Osteoblast (primary cell): ENCODE measurements at places on chromosomes 1 and 21.
A peak's percentile ranks its signal among the peaks of the same experiment; 100 is the strongest.

DNA sequence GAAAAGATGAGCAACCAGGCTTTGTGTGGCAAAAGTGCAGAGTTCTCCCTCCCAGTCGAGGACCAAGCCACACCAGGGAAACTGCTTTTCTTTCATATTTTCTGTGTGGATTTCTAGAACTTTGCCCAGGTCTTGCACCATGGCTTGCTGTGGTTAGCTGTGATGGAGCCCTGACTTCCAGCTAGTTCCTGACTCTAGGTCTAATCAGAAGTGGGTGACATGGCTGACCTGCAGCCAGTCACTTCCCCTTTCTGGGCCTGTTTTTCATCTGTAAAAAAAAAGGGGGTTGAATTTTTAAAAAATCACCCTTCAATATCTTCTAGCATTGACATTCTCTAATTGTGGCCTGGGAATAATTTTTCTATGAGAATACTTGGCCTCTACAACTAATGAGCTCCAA, 491.2 kb upstream of the USP24 start:
- no peak for DNase-seq

- DNase-seq, result no peak
These were observed 731 bp upstream of the ZNF683 start for GRCh38 chr1:26373281-26373680.

DNA sequence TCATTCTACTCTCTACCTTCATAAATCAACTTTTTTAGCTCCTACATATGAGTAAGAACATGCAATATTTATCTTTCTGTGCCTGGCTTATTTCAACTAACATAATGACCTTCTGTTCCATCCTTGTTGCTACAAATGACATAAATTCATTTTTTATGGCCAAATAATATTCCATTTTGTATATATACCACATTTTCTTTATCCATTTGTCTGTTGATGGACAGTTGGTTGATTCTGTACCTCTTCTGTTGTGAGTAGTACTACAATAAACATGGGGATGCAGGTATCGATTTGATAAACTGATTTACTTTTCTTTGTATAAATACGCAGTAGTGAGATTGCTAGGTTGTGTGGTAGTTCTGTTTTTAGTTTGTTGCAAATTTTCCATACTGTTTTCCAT, 279.5 kb upstream of the NFIA start:
- no peak for DNase-seq

GRCh38 chr1:231192620-231193163, 30.8 kb downstream of the TRIM67 start:
- peak; percentile 79 for DNase-seq

DNA sequence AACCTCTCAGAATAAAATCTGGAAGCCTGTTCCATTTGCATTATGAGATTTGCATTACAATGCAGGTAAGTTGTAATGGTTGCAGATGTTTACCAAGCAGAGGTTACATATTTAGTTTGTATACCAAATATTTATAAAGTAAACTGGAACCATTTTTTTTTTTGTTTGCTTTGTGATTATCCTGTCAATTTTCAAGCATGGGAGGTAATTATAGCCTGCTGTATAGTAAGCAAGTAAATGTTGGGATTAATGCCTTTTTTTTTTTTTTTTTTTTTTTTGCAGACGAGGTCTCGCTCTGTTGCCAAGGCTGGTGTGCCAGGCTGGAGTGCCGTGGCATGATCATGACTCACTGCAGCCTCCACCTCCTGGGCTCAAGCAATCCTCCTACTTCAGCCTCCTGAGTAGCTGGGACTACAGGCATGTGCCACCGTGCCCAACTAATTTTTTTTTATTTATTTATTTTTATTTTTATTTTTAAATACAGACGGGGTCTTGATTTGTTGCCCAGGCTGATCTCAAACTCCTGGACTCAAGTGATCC, 21.0 kb downstream of the NFYC start:
- no peak for DNase-seq
